GM04503 (cell line): ENCODE measurements at places on chromosomes 3 and 15.

DNA sequence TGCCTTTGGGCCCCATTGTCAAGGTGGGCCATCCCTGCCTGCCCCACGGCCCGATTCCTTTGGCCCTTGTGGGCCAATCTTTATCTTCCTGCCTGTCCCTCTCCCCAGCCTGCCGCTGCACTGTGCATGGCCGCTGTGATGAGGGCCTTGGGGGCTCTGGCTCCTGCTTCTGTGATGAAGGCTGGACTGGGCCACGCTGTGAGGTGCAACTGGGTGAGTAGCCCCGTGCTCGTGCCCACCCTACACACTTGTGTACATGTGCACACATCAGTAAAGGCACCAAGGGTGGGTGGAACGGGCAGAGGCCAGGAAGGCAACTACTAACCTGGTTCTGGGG, 12.2 kb downstream of the NT5DC2 start:
- no peak for DNase-seq

- DNase-seq: no peak
Observed at GRCh38 chr3:139559541-139559940, 20.0 kb upstream of the RBP1 start.

DNA sequence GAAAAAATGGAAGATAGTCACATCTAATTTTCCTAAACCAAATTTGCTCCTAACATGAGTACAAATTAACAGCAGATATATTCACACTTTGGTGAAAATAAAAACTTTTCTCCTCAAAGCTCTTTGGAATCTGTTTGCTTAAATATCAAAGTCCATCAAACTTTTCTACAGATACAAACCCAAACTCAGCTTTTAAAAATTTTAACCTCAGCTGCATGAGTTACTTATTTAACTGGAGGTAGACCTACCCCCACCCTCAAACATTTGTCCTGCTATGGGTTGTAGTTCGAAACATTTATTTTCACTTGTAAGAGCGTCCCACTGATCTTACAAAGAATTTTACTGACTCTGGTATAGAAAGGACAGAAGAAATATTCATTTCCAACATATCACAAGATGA, 8.9 kb upstream of the XYLB start:
- no peak for DNase-seq

- DNase-seq: no peak
Observed at GRCh38 chr3:158679547-158680000, 7.1 kb upstream of the LXN start.

GRCh38 chr3:13465236-13465873, 14.8 kb upstream of the HDAC11 start:
- no peak for DNase-seq

GRCh38 chr3:46705751-46706552, 4.8 kb downstream of the TMIE start:
- peak; percentile 36 for DNase-seq

DNA sequence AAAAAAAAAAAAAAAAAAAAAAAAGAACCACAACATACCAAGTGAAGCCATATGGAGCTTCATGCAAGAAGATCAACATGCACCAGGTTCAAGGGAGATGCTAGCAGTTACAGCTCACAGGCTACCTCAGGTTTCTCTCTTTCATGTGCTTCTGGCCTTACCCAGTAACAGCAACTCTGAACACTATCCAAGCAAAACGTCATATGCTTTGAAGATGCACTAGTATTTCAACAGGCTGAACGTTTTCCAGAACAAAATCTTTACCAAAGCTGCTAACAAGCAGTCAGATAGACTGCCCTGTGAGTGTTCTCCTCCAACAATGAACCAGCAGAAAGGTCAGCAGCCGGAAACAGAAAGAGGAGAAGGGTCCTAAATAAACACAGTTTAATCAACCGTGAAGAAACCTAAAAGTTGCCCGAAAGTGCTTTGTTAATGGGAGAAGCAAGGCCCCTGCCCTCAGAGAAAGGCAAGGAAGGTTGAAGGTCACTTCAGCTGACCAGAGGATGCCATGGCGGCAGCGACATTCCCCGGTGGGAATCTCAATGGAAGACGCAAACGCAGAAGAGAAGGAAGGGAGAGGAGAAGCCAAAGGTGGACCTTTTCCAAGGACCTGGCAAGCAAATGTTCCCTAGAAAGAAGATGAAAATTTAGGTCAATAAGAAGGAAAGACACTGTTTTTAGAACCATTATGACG, 80.1 kb downstream of the CCNL1 start:
- DNase-seq: no peak

DNA sequence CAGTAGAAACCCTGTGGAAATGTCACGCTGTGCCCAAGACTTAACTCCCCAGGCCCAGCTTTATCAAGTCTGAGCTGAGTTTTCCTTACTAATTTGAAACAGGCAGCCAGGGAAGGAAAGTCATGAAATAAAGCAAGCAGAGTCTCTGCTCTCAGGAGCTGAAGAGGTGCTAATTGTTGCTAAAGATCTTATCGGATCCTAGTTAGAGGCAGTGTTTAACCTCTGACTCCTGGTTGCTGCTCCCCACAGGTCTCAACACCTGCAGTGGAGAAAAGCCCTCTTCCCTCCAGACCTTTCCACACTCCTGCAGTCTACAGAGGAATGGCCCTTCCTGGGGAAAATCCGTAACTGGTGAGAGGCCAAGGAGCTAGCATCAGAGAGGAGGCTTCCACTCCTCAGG, 628.2 kb downstream of the NTRK3 start:
- no peak for DNase-seq

DNA sequence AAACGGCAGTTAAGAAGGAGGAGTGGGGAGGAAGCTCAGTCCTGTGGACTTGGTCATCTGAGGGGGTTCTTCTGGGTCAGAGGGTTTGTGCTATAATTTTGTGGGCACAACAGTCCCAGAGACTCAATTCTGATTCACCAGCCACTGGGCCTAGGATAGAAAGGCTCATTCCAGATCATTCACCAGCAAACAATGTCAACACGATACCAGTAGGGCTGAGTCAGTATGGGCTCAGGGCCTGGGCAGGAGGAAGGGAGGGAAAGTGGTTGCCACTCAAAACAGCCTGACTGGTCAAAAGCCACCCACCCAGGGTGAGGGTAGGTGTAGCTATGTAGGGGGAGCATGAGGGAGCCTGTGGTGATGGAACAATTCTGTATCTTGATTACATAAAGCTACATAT, 86.9 kb upstream of the MEX3B start:
- DNase-seq: peak; percentile 90

GRCh38 chr3:161560008-161560637, 63.5 kb downstream of the OTOL1 start:
- no peak for DNase-seq
